Left renal pelvis (tissue), 4 donors: ENCODE measurements at places on chromosomes 6 and 20. TPM values are rescaled to one million over a fixed set of nuclear protein-coding genes. Genes with fewer than 3 reads are reported as not detected.

- no peak for DNase-seq
Observed at GRCh38 chr6:80437801-80438200, 331.3 kb downstream of the BCKDHB start.

Gene MCCD1
- 13.8 TPM for polyA plus RNA-seq

Gene SAMD5
- polyA plus RNA-seq: 2.7 TPM

- no peak for DNase-seq
Observed at GRCh38 chr6:151958332-151958731, 150.8 kb downstream of the ESR1 start.

DNA sequence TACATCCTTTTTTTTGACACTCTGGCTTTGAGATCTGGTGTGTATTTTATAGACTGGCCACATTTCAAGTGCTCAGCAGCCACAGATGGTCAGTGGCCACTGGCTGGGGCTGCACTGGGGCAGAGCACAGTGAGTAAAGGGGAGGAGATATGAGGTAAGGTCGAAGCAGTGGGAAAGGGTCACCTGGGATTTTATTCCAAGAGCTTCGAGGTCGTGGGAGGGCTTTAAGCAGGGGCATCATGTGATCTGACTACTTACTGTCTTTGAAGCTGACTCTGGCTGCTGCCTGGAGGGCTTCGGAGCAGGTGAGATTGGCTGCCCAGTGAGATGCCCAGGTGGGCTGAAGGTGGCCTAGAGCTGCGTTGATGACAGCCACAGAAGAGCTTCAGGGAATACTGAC lies 6.7 kb downstream of the C20orf203 start:
- DNase-seq: no peak

- no peak for DNase-seq
Observed at GRCh38 chr6:45518013-45518720, 140.4 kb upstream of the SUPT3H start.

GRCh38 chr6:141248021-141248799 lies 884.5 kb upstream of the GJE1 start:
- peak; percentile 25 for DNase-seq

DNA sequence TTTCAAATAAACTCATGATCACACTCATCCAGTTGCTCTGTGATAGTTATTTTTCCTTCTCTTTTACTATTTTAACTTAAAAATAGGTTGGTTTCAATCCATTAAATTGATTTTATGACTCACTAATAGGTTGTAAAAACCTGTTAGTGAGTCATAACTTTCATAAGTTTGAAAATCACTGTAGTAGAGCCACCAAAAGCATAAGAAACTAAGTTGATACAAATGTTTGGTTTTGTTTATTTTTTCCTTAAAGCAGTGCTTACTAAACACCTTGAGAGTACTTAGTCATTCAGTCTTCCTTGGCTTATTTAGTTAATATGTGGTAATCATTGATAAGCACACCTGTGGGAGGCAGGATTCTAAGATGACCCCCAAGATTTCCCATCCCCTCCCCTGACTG lies 312.1 kb upstream of the MAN1A1 start:
- DNase-seq: no peak

GRCh38 chr20:35595901-35596300 lies 19.7 kb upstream of the SPAG4 start:
- DNase-seq: no peak

DNA sequence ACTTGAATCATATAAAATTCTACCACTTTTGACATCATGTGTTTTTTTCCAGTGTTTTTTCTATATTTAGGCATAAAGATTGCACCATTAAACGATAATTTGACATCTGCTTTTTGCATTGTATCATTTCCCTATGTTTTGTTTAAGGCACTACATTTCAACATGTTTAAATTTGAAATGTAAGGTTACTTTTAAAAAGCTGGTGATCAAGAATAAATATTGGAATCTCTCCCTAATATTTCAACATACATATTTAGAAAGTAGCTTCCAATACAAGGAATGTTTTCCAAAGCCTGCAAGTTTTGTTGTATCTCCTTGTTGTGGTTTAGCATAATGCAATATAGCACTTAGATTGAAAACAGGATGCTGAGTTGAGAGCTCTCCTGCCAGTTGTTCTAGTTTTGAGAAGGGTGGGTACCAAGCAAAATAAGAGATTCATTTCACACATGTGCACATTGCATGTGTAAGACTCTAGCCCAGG lies 76.5 kb downstream of the SYNJ2 start:
- DNase-seq: no peak

- no peak for DNase-seq
Observed at GRCh38 chr20:4709261-4710105, 12.2 kb upstream of the PRND start.

GRCh38 chr6:3385660-3386151 lies 71.1 kb downstream of the SLC22A23 start:
- DNase-seq: no peak

Gene SYS1
- 31.8 TPM for polyA plus RNA-seq

DNA sequence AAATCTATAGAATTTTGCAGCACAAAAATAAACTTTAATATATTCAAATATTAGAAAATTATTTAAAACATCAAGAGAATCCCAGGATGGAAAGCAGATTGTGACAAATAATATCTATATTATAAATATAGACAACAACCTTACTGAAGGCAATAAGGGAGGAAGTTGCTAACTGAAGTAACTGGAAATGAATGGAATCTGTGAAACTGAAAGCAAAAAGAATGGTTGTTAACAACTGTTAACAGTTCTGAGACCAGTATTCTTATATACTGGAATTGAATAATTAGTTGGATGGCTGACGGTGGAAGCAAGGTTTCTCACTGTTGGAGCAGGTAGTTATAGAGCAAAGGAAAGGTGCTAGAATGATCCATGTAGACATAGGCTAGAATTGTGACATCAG lies 220.4 kb downstream of the PLCB1 start:
- no peak for DNase-seq

- DNase-seq: no peak
Observed at GRCh38 chr6:167550941-167551627, 226.2 kb downstream of the TTLL2 start.

Gene DDR1
- polyA plus RNA-seq: 55.6 TPM

Gene NMBR
- polyA plus RNA-seq: 0.32 TPM

DNA sequence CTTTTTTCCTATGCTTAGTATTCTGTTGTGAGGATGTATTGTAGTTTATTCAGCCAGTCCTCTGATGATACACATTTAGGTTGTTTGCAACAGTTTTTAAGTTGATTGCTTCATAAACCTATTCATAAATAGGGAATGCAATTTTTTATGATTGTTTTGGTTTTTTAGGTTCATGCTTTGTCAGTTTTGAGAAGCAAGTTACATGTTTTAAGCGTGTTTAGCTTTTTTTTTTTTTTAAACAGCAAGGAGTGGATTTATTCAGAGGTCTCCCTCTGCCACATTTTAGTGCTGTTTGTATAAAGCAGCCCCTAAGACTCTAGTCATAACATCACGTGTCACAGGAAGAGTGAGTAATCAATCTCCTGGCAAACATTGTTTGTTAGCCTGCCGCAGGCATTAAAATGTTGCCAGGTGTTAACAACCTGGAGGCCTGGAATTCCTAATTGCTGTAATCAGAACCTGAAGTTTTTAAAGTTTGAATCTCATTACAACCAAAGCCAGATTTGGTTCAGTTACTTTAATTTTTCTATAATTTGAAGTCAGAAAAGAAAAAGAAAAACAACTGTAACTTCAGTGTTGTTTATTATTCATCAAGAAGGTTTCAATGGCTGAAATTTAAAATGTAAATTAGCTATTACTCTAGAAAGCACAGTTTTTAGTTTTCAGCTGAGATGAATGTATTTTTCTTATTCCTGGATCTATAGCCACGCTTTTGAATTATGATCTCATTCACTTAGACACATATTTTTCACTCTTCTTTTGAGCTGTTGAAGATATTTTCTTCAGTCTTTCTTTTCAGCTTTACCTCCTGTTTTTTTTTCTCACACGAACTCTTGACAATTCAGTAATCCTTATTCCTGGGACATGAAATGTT lies 59.2 kb downstream of the KCNS1 start:
- no peak for DNase-seq

- DNase-seq: no peak
Observed at GRCh38 chr6:25875563-25875905, 1.5 kb upstream of the SLC17A3 start.

GRCh38 chr6:35392111-35392702 lies 49.8 kb downstream of the PPARD start:
- no peak for DNase-seq

DNA sequence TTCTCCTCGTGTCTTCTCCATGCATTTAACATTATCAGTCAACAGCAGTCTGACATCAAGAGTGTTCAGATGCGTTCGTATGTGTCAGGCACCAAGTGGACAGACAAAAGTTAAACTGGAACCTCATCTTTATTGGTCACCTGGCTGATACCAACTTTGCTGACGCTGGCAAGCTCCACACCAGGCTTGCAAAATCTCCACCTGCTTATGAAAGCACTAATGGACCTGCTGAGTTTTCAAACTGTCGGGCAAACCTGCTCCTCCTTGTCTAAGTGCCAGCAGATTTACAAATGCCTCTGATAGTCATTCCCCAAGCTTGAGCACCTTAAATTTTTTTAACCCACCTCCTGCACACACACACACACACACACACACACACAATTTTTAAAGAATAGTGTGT lies 27.9 kb upstream of the DSP start:
- DNase-seq: no peak

GRCh38 chr6:109671733-109672132 lies 19.3 kb downstream of the AK9 start:
- DNase-seq: no peak

Gene RGL2
- 99.1 TPM for polyA plus RNA-seq

Gene ZBP1
- 0.10 TPM for polyA plus RNA-seq
